ENCODE measurements at places on chromosomes 11 and 22.

GRCh38 chr11:96114178-96115064, 190.5 kb upstream of the MTMR2 start:
- DNase-seq = no peak

DNA sequence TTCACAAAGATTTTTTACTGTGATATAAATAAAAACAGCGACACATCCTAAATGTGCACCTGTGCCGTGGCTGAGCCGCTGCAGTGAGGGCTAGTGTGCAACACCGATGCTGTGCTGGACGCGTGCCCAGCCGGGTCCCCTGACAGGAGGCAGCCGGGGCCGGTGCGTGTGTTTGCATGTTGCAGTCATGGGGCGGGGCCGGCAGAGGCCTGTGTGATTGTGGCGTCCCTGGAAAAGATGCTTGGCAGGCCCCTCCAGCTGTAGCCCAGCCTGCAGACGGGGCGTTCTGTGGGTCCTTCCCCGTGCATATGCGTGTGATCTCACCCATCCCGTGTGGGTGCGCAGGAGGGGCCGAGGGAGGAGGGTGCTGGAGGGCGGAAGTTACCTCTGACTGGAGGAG, 30.6 kb downstream of the MUC6 start:
- no peak for DNase-seq

DNA sequence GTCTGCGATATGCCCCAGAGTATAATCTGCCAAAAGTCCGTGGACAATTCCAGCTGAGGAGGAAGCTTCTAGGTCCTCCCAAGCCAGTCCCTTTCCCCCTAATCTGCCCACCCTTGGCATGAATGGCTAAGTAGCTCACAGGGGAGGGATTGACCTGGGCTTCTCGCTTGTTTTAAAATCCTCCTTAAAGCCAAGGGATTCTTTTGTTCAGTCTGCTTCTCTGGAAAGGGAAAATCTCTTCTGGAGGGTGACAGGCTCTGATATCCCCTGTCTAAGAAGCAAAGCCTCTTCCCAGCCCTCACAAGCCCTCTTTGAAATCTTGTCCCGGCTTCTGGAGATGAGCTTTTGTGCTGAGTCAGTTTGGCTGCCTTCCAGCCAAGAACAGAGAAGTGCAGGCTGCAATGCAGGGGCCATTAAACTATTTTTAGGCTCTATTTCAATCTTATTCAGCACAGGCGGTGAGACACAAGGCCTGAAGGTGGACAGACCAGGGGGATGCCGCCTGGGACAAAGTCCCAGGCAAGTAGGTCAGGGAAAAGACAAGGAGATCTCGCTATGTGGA, 23.9 kb downstream of the NEFH start:
- DNase-seq = no peak

- no peak for DNase-seq
Observed at GRCh38 chr11:26676641-26677040, 45.2 kb downstream of the SLC5A12 start.

GRCh38 chr11:46335890-46336562, 11.2 kb upstream of the DGKZ start:
- no peak for DNase-seq

DNA sequence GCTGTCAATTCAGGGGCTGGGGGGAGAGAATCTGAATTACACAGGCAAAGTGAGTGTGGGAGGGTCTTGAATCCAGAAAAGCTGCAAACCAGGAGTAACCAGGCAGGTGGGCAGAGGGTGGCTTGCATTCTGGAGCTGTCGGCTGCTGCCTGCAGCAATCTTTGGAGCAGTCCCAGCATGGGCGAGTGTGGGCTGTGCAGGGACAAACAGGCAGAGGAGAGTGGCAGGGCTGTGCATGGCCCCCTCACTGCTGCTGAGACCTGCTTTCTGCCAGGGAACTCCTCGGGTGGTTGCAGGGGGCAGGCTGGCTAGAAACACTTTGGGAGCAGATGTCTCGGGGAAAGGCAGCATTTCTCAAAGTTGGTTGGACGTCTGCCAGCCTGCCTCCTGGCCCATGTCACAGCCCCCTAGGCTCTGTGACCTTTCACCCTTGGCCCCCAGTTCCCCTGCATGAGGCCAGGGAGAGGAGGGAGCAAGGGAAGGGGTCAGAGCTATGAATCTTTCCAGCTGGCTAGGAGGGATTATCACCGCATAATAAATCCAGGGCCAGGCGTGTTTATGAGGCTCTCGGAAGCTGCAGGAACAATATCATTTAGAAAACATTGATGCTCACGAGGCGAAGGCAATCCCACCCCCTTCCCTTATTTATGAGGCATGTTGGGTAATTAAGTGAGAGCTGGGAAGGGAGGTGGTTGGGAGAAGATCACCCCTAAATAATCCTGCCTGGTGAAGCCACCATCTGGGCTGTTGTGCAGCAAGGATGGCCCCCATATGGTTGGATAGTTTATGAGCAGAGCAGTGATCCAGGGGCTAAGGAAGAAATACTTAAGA, 212.3 kb upstream of the NCAM1 start:
- DNase-seq = no peak

GRCh38 chr11:71459076-71459766, 6.2 kb downstream of the NADSYN1 start:
- no peak for DNase-seq

- peak; percentile 84 for DNase-seq
Observed at GRCh38 chr22:36358533-36359469, 29.0 kb downstream of the MYH9 start.

GRCh38 chr11:46463701-46464421, 72.3 kb upstream of the CHRM4 start:
- DNase-seq = no peak

- DNase-seq = no peak
Observed at GRCh38 chr11:110096496-110096895, 3.3 kb downstream of the ZC3H12C start.

DNA sequence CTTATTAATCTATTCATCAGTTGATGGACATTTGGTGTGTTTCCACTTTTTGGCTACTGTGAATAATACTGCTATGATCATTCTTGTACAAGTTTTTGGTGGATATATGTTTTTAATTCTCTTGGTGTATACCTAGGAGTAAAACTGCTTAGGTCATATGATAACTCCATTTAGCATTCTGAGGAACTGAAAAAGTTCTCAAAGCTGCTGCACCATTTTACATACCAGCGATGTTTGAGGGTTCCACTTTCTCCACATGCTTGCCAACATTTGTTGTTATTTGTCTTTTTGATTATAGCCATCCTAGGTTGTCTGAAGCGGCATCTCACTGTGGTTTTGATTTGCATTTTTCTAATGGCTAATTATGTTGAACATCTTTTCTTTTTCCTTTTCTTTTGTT, 4.1 kb upstream of the ACER3 start:
- no peak for DNase-seq

DNA sequence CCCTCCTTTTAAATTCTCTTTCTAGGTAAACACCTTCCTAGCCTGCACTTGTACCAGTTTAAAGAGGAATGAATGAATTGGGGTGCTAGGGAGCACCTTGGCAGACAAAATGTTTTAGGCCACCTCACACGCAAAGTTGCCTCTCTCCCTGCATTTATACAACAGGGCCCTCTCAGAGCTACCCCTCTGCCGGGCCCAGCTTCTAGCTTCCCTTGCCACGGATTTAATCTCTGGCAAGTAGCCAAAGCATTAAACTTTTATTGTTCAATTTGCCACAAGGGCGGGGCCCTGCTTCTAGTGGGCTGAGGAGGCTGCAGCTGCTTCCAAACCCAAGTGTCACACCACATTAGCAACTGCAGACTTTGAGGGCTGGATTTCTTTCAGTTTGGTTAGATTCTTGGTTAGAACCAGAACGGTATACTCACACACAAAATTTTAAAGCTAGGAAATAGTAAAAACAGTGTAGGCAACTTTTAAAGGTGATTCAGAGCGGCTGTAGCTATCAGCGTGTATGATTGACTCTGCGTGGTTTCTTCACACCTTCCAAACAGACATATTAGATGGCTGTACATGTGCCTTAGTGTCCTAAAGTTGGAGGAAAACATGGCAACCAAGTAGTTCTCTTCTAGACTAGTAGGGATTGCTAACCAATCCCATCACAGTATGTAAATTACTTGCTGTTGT, 6.5 kb downstream of the KREMEN1 start:
- DNase-seq = no peak

- peak; percentile 48 for DNase-seq
Observed at GRCh38 chr11:46345131-46345597, 2.1 kb upstream of the DGKZ start.

DNA sequence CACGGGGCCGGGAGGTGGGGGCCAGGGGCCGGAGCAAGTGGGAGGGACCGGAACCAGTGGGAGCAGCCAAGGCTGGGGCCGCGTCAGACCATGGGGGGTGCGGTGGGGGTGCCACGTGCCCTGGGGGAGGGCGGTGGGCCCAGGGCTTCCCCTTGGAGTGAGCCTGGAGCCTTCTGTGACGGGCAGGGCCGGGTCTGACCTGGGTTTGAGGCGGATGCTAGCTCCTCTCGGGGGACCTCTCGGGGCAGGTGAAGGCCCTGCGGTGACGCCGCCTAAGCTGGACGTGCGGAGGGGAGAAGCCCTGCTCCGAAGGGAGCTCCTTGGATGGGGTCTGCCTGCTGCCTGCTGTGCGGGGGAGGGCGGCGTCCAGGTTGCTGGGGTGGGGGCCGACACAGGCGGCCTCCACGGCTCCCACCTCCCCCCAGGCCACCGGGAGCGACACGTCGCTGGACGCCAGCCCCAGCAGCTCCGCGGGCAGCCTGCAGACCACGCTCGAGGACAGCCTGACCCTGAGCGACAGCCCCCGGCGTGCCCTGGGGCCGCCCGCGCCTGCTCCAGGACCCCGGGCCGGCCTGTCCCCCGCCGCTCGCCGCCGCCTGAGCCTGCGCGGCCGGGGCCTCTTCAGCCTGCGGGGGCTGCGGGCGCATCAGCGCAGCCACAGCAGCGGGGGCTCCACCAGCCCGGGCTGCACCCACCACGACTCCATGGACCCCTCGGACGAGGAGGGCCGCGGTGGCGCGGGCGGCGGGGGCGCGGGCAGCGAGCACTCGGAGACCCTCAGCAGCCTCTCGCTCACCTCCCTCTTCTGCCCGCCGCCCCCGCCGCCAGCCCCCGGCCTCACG, 115.0 kb downstream of the CACNA1I start:
- DNase-seq = peak; percentile 30

DNA sequence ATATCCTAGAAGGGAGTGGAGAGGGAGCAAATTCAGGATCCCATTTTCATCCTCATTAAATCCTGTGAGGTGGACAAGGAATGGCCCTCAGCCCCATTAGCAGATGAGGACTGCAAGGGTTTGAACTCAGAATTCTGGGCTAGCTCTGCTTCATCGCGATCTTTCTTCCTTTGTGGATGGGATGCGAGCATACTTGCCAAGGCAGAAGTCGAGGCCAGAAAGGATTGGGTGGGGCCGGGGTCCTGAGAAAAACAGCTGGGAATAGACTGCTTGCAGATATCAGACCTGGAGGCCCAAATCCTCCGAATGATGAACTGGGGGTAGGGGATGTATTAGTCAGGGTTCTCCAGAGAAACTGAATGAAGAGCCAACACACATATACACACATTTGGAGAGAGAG, 179.0 kb downstream of the CHST1 start:
- no peak for DNase-seq

GRCh38 chr11:76201056-76201455, 5.2 kb downstream of the WNT11 start:
- DNase-seq = no peak

- no peak for DNase-seq
Observed at GRCh38 chr11:122108828-122109227, 7.2 kb downstream of the BLID start.

GRCh38 chr11:61429346-61429690, 457 bp downstream of the CPSF7 start:
- no peak for DNase-seq

DNA sequence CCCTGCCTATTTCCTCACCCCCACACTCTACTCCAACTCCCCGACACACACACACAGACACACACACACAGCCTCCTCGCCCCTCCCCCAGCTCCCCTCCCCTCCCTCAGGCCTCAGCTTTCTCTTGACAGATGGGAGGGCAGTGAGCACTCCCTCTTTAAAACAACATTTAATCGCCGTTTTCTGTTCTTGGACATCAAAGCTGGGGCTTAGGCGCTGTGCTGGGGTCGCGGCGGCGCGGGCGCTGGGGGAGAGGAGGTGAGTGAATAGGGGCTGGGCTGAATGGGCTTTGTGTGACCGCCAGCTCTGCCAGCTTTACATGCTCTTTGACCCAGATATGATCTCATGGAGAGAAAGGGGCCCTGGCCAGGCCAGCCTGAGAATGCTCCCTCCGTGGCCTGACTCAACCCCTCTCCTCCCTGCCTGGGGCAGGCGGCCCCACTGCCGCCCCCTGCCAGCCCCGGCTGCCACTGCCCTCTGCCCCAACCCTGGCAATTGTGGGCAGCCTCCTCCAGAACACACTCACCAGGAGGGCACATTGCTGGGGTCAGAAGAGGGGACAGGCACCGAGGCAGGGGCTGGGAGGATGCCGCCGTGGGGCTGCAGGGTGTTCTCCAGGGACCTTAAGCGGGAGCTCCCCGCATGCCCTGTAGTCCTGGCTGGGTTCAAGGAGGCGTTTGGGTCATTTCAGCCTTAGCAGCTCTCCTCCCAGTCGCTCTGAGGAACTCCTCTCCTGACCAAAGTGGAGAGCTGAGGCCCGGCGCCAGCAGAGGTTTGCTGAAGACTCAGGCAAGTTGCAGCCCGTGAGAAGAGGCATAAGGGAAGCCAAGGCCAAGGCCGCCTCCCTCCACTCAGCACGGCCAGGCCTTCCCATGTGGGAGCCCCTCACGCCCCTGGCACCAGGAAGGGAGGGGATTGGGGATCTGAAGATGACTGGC, 38.3 kb upstream of the NNMT start:
- DNase-seq = no peak

DNA sequence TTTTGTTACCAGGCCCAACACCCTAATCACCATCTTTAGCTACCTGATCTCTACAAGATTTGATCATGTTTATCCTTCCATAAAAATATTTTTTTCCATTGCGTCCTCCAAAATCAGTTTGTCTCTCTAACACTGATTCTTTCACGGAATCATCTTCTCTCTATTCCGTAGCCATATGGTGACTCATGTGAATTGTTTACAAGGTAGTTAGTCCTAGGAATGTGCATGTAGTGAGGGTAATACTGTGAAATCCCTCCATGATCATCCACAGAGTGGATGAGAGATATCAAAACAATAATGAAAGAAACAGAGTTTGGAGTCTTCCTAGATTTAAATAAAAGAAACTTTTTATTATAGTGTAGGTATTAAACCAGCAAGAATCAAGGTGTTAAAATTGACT, 230.2 kb downstream of the METTL15 start:
- no peak for DNase-seq

- DNase-seq = peak; percentile 58
Observed at GRCh38 chr11:75562048-75562835, at the start of gene SERPINH1. Gene SERPINH1 (plus strand): TSS chr11:75562253. CDS start chr11:75566350, 4,097 bp downstream.

GRCh38 chr11:19818619-19819018, 106.0 kb downstream of the NAV2 start:
- no peak for DNase-seq

- DNase-seq = no peak
Observed at GRCh38 chr11:14042686-14043465, 80.4 kb downstream of the SPON1 start.

- DNase-seq = peak; percentile 79
Observed at GRCh38 chr11:36356201-36356600, 60.1 kb downstream of the PRR5L start.

GRCh38 chr22:37198258-37199102, 10.4 kb upstream of the C1QTNF6 start:
- peak; percentile 88 for DNase-seq

- no peak for DNase-seq
Observed at GRCh38 chr11:33052231-33052630, 12.9 kb downstream of the TCP11L1 start.

GRCh38 chr22:50703726-50704509, 31.3 kb downstream of the SHANK3 start:
- no peak for DNase-seq

- no peak for DNase-seq
Observed at GRCh38 chr22:17229991-17230630, 10.9 kb upstream of the ADA2 start.

Data from B cell (primary cell).